ENCODE measurements at places on chromosomes 16 and 17. TPM values are rescaled to one million over a fixed set of nuclear protein-coding genes. Genes with fewer than 3 reads are reported as not detected.

TNFRSF17 gene
- polyA plus RNA-seq = not detected

FOXN1 gene
- not detected for polyA plus RNA-seq

RAD51C gene
- polyA plus RNA-seq = 36.0 TPM

CD300LB gene
- 0.09 TPM for polyA plus RNA-seq

NPIPB6 gene
- 0.45 TPM for polyA plus RNA-seq

LGALS9B gene
- polyA plus RNA-seq = not detected

GLTPD2 gene
- polyA plus RNA-seq = not detected

NXN gene
- 11.6 TPM for polyA plus RNA-seq

MATCAP1 gene
- polyA plus RNA-seq = 14.8 TPM

DHRS11 gene
- polyA plus RNA-seq = 23.7 TPM

SOST gene
- 1.6 TPM for polyA plus RNA-seq

PRSS36 gene
- polyA plus RNA-seq = 1.1 TPM

ZMYND15 gene
- polyA plus RNA-seq = 0.23 TPM

RNF43 gene
- 3.7 TPM for polyA plus RNA-seq

COTL1 gene
- 11.6 TPM for polyA plus RNA-seq

STAC2 gene
- 6.9 TPM for polyA plus RNA-seq

ATP2C2 gene
- polyA plus RNA-seq = not detected

MILR1 gene
- polyA plus RNA-seq = 2.5 TPM

ZSCAN10 gene
- polyA plus RNA-seq = not detected

KRTAP4-1 gene
- polyA plus RNA-seq = not detected

SSTR5 gene
- polyA plus RNA-seq = 13.4 TPM

NGFR gene
- 16.5 TPM for polyA plus RNA-seq

UTS2R gene
- 1.0 TPM for polyA plus RNA-seq

AOC3 gene
- 29.1 TPM for polyA plus RNA-seq

CCL1 gene
- polyA plus RNA-seq = not detected

MARCHF10 gene
- 0.20 TPM for polyA plus RNA-seq

HASPIN gene
- polyA plus RNA-seq = 0.11 TPM

C16orf92 gene
- not detected for polyA plus RNA-seq

KRT40 gene
- not detected for polyA plus RNA-seq

ASPA gene
- 1.6 TPM for polyA plus RNA-seq

TNP2 gene
- polyA plus RNA-seq = not detected

KRT25 gene
- polyA plus RNA-seq = not detected

LRRC37A gene
- 0.91 TPM for polyA plus RNA-seq

FMNL1 gene
- 10.5 TPM for polyA plus RNA-seq

NAGS gene
- polyA plus RNA-seq = 1.8 TPM

SLC12A4 gene
- polyA plus RNA-seq = 49.3 TPM

MYH2 gene
- polyA plus RNA-seq = not detected

KRTAP16-1 gene
- not detected for polyA plus RNA-seq

DYNLL2 gene
- polyA plus RNA-seq = 73.4 TPM

METTL9 gene
- 31.5 TPM for polyA plus RNA-seq

NPIPA3 gene
- 1.7 TPM for polyA plus RNA-seq

FOXC2 gene
- 1.1 TPM for polyA plus RNA-seq

CACNA1H gene
- polyA plus RNA-seq = 7.5 TPM

CCL13 gene
- 2.0 TPM for polyA plus RNA-seq

DNAH17 gene
- polyA plus RNA-seq = 0.18 TPM

EVI2B gene
- 2.0 TPM for polyA plus RNA-seq
